ENCODE measurements at places on chromosomes 3 and 15.

GRCh38 chr3:54968546-54969172 is 40.8 kb upstream of the LRTM1 start:
- no peak for DNase-seq

GRCh38 chr3:38343797-38344594 is 2.6 kb upstream of the XYLB start:
- DNase-seq = no peak

GRCh38 chr15:67883234-67883773 is 43.5 kb upstream of the RNU6-1 start:
- no peak for DNase-seq

GRCh38 chr15:39211108-39211979 is 369.5 kb upstream of the THBS1 start:
- no peak for DNase-seq

- DNase-seq = peak; percentile 43
These were observed 1.9 kb upstream of the LOXL1 start for GRCh38 chr15:73924171-73924921.

DNA sequence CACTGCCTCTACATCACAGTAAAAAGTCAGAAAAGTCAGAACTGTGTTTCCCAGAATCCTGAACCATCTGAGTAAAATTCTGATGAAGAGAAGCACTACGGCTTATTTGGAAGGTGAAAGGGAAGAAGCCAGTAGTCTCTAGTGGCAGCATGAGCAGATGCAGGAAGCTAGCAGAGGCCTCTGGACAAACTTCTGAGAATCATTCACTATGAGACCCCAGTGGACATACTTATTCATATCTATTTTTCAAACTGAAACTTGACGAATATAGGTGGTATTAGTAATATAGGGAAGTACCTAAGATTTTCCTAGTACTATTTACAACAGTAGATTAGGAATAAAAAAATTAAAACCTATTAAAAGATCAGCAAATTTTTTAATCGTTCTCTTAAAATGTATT is 272.8 kb upstream of the TTC14 start:
- DNase-seq = no peak

- no peak for DNase-seq
These were observed 19.6 kb upstream of the FGD5 start for GRCh38 chr3:14799146-14799545.

GRCh38 chr3:60760145-60760544 is 491.1 kb downstream of the FHIT start:
- DNase-seq = no peak

DNA sequence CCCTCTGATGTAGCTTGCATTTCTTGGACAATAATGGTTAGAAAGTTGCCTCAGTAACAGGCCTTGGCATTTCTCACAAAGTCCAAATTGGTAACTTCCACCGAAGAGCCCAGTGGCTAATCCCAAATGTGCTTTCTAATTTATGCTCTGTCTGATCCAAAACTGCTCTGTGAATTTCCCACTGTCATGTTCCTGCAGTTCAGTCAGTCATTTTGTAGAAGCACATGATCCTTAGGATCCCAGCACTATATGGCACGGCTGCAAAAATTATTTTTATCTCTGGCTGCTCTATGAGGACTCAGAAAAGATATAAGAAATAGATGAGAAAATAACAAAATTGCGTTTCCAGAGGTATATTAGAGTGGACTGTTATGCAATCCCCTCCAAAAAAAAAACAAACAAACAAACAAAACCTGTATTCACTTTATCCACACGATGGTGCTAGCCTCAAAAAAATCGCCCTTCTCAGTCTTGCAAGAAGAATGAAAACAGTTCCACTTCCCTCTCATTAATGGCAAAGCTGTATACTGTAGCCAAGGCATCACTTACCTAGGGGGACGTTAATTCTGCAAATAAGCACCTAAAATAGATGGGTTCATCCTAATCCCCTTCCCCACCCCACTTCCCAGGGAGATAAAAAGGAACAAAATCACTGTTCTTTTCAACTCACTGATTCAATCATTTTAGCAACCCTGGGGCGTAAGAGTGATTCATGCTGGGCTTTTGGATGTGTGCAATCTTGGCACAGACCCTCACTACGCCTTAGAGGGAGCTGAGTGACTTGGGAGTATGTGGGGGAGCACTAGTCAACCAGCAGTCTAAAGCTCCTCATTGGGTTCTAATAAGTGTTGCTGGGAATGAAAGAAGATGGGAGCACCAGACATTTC is 61.3 kb downstream of the TMCO5A start:
- DNase-seq = no peak

- DNase-seq = peak; percentile 40
These were observed 18.6 kb upstream of the SLC41A3 start for GRCh38 chr3:126102530-126102951.

GRCh38 chr3:36443028-36443686 is 62.9 kb downstream of the STAC start:
- no peak for DNase-seq

- no peak for DNase-seq
These were observed 96.7 kb downstream of the LRTM1 start for GRCh38 chr3:54831112-54831511.

DNA sequence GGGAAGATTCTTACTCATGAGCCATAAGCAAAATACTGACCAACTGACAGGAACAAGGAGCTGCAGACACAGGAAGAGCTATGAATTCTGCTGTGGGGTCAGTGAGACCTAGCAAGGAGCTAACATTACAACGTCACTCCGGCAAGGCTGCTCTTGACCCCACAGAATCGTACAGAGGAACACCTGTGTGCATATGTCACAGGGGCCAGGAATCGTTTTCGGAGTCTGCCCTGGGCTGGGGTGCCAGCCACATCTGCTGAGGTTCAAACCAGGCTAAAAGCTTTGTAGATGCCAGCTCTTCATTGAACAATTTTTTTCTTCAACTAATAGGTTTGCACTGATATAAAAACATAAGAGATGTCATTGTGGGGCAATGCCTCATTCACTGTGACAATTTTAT is 82.6 kb downstream of the LRRK1 start:
- DNase-seq = no peak

- DNase-seq = no peak
These were observed 464.9 kb downstream of the TAFA4 start for GRCh38 chr3:68467465-68467864.

- peak; percentile 85 for DNase-seq
These were observed 1153.3 kb downstream of the ROBO1 start for GRCh38 chr3:78614486-78614885.

DNA sequence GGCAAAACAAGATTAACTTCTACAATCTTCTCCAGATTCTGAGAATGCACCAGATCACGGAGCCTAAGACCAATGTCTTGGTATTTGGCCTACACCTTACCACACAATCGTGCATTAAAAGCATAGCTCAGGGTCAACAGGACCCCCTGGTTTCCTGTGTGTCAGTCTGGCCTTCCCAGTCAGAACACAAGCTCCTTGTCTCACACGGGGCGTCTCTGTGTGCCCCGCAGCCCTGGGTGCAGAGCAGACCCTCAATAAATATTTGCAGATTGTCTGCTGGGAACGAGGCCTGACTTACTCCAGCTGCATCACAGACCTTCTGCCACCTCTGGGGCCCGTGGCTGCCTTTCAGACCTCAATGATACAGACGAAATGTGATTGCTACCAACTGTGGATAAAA is 82.5 kb upstream of the CTNNB1 start:
- no peak for DNase-seq

- DNase-seq = peak; percentile 76
These were observed 319.6 kb downstream of the ZBTB20 start for GRCh38 chr3:114827495-114827894.

GRCh38 chr3:117443014-117443413 is 733.4 kb downstream of the TUSC7 start:
- no peak for DNase-seq

DNA sequence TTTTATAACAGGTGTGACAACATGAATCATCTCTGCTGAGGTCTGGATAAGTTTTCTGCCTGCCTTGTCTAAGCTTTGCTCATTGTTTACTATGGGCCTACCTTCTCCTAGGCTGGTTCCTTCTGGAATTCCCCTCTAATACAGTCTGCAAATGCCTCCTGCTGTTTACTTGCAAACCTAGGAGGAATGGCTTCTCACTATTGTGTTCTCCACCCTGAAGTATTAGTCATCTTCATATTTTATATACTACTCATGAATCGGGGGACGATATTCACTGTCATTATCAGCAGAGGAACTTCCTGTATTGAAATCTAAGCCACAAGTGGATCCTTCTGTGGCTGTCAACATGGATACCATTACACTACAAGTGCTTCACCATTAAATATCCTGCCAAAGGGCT is 154.8 kb downstream of the PLCL2 start:
- no peak for DNase-seq

- DNase-seq = no peak
These were observed 49.6 kb upstream of the PPARG start for GRCh38 chr3:12239301-12239700.

- DNase-seq = no peak
These were observed 2.1 kb downstream of the TLE3 start for GRCh38 chr15:70095408-70096214.

- DNase-seq = no peak
These were observed 91.1 kb upstream of the FGF7 start for GRCh38 chr15:49331951-49332350.

DNA sequence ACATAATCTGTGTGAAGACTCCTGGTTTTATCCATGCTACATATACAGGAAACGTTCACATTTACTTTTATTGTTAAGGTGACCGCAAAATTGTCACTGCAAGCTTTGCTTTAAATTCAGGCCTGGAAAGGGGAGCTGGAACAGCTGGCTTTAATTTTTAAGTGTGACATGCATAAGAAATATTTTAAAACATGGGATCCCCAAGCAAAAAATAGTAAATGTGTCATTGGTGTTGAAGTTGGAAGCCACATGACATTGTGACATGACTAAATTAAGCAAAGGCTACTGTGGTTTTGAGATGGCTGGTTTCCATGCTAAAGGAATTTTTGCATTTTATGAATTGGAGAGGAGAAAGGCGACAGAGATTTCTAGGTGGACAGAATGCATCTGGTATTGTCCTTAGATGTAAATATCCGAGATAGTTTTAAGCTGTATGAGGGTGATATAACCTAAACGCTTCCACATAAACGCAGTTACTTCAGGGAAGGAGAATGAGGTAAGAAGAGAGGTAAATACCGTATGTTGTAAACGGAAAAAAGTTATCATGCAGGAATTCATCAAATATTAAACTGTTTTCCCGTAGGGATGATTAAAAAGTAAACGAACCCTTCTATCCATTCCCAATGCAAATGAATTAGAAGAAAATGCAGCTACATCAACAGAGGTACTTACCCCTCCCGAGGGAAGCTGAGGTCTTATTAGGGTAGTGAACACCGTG is 927 bp upstream of the FYTTD1 start:
- no peak for DNase-seq

DNA sequence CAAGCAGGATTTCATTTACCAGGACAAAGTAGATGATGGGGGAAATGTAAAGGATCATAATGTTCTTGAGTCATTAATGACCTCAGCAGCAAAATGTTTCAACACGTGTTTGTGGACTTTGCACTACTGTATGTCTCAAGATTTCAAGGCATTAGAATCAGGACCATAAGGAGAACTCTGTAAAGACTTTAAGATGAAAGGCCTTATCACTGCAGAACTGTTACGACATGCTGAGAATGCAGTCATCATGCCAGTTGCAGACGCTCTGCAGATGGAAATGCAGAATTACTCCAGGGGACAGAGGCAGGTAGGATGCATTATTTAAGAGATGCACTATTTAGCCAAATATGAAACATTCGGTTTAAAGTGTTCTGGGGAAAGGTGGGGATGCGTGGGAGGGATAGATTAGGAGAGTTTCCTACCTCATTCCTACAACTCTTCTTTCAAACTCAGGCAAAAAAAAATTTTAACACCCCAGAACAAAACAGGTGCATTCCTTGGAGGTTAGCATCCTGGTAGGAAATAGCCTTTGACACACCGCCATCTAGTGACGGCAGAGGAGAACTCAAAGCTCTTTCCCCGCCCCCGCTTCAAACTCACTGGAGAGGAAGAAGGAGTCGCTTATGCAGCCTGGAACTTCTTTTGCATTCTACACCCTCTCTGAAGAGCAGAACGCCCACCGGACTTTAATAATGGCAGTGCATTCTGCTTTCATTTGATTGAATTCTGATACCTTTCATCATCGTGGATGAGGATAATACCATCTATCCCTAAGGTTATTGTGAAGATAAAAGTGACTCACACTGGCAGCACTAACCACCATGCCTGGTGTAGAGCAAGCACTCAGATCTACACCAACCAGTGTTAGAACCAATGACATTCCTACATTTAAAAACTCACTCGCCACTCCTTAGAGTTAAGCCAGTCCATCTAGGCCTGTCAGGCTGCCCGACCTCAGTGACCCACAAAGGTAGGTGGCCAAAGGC is 43.1 kb upstream of the TOPAZ1 start:
- peak; percentile 42 for DNase-seq

- no peak for DNase-seq
These were observed 42.1 kb downstream of the RNF111 start for GRCh38 chr15:59029554-59029953.

DNA sequence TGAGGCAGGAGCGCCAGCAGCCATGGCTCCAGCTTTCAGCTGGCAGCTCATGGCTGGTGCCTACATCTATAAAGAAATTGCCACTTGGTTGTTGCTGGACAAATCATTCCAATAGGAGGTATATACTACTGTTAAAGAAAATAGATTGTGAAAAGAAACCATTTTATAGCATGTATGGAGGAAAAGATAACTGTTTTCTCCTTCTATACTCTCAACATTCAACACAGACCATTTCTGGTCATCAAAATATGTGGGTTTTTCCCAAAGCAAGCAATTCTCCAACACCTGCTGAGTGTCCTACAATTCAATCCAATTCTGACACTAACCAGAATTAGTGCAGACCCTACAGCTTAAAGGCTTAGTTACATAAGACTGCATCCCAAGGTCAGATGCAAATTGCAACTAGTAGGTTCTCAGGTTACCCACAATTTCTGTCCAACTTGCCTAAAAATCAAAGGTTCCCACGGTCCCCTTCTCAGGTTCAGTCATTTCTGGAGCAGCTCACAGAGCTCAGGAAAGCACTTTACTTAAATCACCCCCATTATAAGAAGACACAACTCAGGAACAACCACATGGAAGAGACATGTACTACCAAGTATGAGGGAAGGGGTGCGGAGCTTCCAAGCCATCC is 42.4 kb upstream of the STRIT1 start:
- no peak for DNase-seq

DNA sequence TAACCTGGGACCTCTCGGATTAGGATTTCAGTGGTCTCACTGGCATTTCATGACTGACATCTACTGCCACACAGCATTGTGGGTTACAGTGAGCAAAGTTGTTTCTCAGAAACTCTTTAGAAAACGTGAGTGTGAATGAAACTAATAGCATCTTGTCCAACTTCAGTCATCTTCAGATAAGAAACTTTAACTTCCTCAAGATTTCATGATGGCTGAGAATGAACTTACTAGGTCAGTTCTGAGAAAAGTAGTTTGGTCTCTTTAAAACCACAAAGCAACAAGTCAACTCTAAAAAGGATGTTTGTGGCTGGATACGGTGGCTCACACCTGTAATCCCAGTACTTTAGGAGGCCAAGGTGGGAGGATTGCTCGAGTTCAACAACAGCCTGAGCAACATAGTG is 14.2 kb upstream of the HOMER2 start:
- DNase-seq = no peak

DNA sequence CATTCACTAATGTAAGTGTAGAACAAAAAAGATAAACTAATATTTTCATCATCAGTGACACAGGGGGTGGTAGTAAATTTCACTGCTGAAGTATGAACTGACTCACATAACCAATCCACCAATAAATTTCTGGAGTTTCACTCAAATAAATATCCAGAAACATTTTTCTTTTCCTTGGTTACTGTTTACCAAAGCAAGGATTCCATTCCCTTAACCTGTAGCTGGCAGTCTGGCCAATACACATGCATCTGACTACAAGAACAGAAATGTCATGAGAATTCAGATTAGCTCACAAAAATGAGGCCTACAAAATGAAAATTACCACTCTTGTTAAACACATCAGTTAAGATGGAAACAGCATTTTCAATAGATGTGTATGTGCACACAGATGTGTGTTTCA is 80.3 kb downstream of the STAG1 start:
- no peak for DNase-seq
